ENCODE measurements at places on chromosomes 4 and X.

DNA sequence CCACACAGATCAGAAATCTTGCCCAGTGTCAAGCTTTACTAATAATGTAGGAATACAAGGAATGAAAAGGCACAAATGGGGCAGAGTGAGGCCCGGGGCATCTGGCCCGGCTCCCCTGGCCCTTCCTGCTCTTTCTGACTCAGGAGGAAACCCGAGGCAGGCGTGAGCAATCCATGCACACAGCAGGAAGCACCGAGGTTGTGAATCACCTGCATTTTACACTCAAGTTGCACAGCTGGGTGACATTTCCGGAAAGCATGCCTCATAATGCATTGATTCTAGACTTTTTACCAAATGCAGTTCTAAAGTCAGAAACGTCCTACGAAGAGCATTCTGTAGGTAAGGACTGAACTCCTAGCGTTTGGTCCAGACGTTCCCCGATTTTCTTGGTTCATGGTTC, 38.9 kb downstream of the PRIMPOL start:
- no peak for DNase-seq

- no peak for DNase-seq
Measured at GRCh38 chrX:35841872-35842271, 43.7 kb downstream of the MAGEB16 start.

- peak; percentile 13 for DNase-seq
Measured at GRCh38 chr4:37244583-37245390, at the start of gene NWD2. Gene NWD2 (plus strand): TSS chr4:37244743. CDS start chr4:37245068, 325 bp downstream.

- no peak for DNase-seq
Measured at GRCh38 chrX:117987373-117987772, 129.2 kb downstream of the KLHL13 start.

DNA sequence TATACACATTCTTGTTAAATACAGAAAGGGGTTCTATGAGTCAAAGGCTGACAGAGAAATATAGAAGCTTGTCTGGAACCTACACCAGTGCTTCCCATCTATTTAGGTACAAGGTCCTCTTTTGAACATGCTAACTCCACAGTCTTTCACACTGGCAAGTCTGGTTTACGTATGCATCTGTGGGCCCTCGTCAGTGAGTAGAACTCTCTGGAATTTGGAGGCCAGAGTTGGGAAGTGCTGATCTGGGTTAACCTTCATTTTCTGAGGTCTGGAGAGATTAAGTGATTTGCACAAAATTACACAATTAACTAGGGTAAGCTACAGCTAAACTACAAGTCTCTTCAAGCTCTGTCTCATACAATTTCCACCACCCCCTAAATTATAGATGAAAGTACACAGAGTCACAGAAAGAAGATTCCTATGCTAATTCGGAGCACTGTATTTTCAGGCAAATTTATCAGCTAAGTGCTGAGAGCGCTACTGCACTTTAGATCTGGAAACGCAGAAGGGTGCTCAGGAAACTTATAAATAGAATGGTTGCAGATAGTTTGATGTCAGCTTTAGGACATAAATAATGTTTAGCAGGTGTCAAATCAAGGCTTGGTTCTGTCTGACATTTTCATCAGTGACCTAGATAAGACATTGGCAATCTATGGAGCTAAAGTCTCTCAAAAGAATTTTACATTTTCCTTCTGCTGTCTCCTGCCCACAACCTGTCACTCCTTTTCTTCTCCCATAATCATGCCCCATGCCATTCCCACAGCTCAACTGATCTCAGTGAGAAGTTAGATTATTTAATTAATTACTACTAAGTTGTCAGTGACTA, 43.0 kb upstream of the PDLIM5 start:
- no peak for DNase-seq

GRCh38 chrX:113933931-113934330, 650.0 kb upstream of the HTR2C start:
- DNase-seq: no peak

- no peak for DNase-seq
Measured at GRCh38 chrX:150935467-150935866, 37.0 kb upstream of the CD99L2 start.

Data from COR-L47 (cell line).